Activated CD4-positive, alpha-beta T cell treated with anti-CD3 and anti-CD28 coated beads, Interleukin-2, amount 50 U/mL, for 1 hour (primary cell): ENCODE measurements at places on chromosomes 2 and 18.
A peak's percentile ranks its signal among the peaks of the same experiment; 100 is the strongest.

- DNase-seq: no peak
Measured at GRCh38 chr2:160294339-160294803, 94.3 kb upstream of the ITGB6 start.

GRCh38 chr2:3182848-3183247, 194.8 kb downstream of the EIPR1 start:
- no peak for DNase-seq

DNA sequence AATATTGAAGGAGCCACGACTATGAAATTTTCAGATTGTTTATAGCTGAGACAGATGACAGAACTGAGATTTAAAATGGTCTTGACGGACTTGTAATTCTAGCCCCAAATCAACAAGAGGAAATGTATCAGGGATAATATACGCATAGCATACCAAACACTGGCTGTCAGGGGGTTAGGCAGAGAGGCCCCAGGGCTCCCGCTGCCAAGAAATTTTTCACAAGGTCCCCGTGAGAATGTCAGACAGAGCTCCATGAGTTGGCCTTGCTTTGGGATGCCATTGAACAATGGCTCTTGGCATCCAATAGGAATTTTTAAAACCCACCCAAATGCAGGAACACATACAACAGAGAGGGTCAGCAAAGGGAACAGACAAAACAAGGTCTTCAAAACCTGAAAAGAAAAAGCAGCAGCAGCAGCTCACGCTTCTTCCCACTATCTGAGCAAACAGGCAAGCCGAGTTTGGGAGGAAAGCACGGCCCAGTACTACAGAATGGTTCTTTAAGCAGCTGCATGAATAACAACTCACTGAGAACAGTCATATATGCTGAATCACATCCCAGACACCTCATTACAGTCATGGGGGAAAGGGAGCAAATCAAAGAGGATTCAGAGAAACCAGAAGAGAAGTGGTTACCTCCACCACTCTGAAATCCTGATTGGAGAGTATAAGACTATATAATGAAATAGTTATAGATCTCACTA, 445.6 kb downstream of the RND3 start:
- DNase-seq: no peak

- DNase-seq: no peak
Measured at GRCh38 chr18:68940754-68941153, 142.9 kb downstream of the CCDC102B start.

DNA sequence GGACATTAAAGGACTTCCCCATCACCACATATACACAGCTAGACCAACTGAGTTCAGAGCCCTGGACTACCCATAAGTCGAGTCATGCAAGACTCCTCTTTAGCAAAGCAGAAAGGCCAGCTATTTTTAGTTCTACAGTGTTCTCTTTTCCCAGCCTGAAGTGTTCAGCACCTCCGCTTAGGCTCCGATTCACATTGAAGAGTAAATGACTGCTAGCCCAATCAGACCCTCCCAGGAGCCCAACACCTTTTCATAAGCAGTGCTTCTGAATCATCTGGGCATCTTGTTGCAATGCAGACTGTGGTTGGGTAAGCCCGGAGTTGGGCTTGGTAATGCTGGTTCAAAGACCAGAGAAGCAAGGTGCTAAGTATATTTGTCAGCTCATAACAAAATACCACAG, 138.6 kb upstream of the MSH6 start:
- no peak for DNase-seq

GRCh38 chr2:185279999-185280398, 458.6 kb upstream of the FSIP2 start:
- no peak for DNase-seq

DNA sequence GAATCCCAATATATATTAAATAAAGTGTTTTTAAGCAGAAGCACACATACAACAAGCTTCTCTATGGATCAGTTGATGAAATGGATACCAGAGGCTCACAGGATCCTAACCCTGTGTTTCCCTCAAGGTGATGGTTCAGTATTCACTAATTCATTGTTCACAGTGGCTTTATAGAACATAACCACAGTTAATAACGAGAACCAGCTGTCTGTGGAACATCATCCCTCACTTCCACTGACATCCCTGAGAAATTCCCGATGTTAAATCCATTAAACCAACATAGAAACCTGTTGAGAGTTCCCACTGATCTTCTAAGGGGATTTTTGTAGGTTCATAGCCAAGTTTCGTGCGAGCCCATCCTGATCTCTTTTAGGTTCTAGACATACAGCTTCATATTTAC, 29.0 kb downstream of the CCDC195 start:
- DNase-seq: no peak

DNA sequence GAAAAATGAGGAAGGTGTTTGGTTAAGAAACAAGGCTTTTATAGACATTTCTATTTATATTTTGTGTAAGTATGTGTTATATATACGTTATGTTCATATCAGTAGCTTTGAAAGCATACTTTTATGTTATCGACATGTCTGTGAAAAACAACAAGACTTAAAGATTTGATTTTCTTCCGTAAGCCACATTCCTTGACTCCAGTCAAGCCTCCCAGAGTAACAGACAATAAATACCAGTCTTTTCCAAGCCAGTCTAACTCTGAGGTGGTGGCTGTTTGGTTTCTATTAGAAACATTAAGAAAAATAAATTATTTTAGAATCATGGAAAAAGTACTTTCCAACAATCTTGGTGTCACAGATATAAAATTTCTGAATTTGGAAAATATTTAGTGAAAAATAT, 16.3 kb upstream of the ITGAV start:
- no peak for DNase-seq

DNA sequence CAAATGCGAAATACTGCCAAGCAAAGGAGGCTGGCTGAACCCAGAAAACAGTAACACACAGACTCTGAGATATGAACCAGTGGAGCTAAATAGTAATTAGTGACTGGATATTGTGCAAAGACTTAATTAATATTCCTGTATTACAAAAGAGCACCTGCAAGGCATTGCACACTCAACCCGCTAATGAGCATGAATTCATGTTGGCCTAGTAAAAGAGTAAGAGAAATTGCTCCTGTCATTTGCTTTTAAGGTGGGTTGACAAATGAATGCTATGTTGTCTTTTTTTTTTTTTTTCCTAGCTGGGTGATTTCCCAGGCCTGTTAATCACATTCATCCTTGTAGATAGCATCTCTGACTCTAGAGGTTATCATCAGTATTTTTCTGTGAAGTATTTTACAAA, 87.0 kb upstream of the CERS6 start:
- no peak for DNase-seq

- DNase-seq: peak; percentile 10
Measured at GRCh38 chr2:46364797-46365457, 67.7 kb downstream of the EPAS1 start.

GRCh38 chr18:46668694-46669093, 11.7 kb upstream of the LOXHD1 start:
- DNase-seq: no peak

DNA sequence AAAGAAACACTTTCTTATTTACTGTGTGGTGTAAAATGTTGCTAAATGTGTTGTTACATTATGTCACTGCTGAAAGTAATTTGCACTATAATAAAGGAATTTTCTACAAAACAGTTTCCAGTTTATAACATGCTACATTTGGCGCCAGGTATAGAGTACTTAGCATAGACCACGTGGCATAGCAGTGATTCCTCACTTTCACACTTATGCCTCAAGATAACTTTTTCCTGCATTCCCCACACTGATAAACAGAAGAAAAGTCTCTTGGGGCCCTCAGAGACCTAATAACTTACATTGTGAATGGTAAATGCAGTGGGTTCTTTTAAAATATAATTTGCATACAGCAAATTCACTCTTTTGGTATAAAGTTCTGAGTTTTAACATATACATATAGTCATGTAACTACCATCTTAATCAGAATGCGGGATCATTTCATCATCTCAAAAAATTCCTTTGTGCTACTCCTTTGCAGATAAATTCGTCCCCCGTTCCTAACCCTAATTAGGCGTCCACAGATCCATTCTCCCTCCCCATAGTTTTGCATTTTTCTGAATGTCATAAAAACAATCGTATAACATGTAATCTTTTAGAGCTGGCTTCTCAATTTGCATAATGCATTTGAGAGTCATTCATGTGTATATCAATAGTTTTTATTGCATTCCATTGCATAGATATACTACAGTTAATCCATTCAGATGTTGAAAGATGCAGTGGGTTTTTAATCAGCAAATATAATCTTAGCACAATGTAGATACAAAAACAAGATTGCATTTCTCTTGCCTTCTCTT, 7.5 kb downstream of the LGALSL start:
- no peak for DNase-seq

DNA sequence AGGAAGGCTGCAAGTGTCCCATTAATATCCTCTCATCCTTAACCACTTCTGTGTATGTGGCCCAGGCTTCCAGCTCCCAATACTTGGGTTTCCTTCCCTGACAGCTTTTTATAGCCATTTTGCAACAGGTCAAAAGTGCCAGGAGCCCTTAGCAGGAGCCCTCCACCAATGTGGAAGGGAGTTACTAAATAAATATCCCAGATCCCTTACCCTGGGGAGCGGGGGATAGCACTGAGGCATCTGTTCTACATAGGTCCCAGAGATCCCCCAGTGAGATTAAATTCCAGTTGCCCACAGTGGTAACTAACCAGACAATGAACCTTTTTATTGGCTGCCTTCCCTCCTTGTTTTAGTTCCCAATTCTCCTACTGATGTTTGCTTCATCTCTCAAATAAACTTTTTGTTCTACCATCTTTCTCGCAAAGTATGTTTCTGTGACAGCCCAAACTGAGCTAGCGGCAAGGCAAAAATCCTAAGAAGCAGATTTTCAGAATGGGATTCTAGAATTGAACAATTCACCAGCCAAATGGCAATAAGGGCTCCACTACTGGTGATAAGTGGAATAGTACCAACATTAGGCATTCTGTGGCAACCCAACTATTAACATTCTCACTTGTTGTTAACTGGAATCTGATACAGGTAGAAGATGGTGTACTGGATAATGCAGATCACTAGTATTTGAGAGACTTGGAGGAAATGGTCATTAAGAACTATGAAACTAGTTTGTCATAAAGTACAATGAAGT, 83.9 kb upstream of the MAPRE2 start:
- no peak for DNase-seq

- peak; percentile 31 for DNase-seq
Measured at GRCh38 chr18:62183578-62184195, 3.2 kb downstream of the PIGN start.

GRCh38 chr2:177592945-177593344, 200.4 kb downstream of the AGPS start:
- DNase-seq: no peak

DNA sequence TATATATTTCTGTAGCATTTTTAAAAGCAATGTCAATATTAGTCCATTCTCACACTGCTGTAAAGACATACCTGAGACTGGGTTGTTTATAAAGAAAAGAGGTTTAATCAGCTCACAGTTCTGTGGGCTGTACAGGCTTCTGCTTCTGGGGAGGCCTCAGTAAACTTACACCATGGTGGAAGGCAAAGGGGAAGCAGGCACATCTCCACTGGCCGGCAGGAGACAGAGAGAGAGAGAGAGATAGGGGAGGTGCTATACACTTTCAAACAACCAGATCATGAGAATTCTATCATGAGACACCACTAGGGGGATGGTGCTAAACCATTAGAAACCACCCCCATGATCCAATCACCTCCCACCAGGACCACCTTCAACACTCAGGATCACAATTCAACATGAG, 43.1 kb downstream of the CHMP3 start:
- no peak for DNase-seq

DNA sequence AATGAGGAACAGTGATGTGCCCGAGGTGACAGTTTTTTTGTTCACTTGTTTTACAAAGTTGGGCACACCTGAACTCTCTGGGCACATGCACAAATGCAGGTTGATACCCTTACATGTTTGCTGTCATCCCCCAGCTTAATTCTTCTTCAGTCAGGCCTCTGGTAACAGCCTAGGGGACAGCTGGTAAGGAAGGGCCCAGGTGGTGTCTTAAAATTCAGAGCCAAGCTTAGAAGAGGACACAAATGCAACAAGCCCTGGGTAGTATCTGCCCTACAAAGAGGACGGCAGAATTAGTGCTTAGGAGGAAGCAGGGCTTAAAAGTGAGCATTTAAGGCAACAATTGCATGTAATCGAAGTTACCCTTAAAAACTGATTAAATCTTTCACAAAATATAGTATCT, 171.9 kb upstream of the ACAA2 start:
- DNase-seq: no peak

DNA sequence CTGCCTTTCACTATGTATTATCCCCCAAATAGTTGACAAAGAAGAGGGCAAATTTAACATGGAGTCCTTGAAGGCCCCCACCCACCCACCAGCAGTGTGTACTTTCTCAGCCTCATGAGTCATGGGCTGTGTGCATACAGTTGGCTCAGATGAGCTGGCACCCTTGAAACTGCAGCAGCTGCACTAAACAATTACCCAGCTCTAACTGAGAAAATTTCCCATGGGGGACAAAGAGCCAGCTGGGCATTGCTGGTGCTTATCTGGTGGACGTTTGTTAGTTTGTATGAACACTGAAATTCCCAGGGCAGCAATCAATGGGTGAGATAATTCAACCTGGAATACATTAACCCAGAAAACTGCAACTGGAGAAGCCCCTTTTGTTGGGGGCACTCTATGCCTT, 131.7 kb downstream of the GCA start:
- no peak for DNase-seq

- no peak for DNase-seq
Measured at GRCh38 chr18:6781796-6782195, 52.3 kb downstream of the ARHGAP28 start.

- no peak for DNase-seq
Measured at GRCh38 chr2:241871538-241872312, 2.2 kb downstream of the RTP5 start.

- no peak for DNase-seq
Measured at GRCh38 chr2:27911458-27912210, 21.1 kb downstream of the BABAM2 start.

DNA sequence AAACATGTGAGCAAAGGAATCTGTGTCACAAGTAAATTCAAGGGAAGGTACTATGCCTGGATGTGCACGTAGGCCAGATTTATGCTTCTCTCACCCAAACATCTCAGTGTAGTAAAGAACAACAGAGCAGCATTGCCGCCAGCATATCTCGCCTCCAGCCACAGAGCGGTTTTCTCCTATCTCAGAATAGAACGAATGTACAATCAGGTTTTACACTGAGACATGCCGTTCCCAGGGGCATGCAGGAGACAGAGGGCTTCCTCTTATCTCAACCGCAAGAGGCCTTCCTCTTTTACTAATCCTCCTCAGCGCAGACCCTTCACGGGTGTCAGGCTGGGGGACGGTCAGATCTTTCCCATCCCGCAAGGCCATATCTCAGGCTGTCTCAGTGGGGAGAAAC, 175.3 kb downstream of the RPIA start:
- DNase-seq: no peak

DNA sequence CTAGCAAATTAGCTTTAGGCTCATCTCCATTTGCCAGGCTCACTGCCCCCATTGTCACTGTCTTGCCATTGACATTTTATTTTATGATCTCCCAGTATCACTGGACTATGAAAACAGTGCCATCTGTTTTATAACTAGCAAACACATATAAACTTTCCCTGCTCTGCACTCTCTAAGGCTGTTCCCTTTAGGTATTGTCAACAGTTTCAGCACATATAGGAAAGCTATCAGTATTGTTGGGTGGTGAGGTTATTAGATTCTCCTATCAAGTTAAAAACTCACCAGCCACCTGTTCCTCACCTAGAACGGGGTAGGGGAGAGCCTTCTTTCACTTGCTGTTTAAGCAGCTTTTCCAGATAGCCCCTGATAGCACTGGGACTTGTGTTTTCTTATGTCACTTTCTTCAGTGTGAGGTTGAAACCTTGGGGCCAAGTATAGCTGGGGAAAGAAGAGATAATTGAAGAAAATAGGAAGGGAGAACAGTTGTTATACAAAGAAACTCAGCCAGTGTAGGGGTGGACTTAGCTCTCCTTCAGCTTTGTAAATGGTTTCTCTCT, 32.5 kb downstream of the CFLAR start:
- no peak for DNase-seq

GRCh38 chr18:48304906-48305693, 104.1 kb downstream of the ZBTB7C start:
- no peak for DNase-seq
